GM03348 (cell line): ENCODE measurements at places on chromosomes 2 and 18.

DNA sequence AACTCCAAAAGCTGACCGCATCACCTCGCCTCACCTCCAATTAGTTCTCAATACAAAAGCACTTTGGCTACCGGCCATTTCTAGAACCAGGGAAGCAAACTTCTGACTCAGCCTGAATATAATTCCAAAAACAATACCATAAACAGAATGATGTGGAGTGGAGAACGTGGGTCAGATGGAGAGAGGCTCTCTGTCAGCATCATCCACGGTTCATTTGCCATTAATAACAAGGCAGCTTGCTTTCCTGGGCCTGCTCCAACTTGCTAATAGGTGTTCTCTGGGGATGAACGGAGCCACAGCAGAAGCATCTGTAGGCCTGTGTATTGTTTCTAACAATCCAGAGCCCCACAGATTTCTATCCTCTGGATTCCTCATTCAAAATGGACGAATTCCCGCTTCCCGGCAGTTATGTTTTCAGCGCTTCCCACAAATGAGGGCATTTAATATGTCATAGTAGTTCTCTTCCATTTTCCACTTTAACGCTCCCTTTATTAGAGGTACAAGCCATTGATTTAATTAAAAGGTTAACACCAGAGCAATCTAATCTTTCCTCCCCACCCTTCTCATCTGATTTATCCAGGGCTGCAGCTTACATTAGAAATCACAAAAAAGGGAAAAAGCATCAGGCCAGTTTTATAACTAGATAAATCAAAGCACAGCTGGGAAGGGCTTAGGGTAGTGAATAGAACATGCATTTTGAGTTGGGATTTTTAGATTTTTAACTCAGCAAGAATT is 23.2 kb upstream of the CNTNAP5 start:
- no peak for DNase-seq

- no peak for DNase-seq
Observed at GRCh38 chr2:159508140-159508539, 108.2 kb downstream of the BAZ2B start.

DNA sequence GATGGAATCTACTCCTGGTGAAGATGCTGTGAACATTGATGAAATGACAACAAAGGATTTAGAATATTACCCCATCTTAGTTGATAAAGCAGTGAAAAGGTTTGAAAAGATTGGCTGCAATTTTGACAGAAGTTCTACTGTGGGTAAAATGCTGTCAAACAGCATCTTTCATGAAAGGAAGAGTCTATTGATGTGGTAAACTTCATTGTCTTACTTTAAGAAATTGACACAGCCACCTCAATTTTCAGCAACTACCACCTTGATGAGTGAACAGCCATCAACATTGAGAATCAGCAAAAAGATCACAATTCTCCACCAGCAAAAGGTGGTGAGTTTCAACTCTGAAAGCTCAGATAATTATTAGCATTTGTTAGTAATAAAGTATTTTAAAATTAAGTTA is 310.3 kb upstream of the RBMS1 start:
- DNase-seq, result no peak

DNA sequence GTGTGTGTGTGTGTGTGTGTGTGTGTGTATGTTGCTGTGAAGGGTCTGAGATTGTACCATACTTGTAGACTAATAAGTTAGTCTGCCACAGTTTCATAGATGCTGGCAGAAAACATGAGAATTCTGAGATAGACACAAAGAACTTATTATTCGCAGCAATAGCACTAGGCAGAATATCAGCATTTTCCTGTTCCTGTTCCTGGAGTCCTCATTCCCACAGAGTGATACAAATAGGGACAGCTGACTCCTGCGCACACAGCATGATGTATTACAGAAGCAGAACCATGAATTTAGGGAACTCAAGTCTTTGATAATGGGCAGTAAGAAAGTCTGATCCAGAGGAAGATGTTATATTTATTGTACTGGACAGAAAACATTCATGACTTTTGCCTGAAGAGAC is 1466.3 kb downstream of the DPP10 start:
- no peak for DNase-seq

GRCh38 chr2:60596411-60596810 is 43.0 kb upstream of the BCL11A start:
- no peak for DNase-seq

DNA sequence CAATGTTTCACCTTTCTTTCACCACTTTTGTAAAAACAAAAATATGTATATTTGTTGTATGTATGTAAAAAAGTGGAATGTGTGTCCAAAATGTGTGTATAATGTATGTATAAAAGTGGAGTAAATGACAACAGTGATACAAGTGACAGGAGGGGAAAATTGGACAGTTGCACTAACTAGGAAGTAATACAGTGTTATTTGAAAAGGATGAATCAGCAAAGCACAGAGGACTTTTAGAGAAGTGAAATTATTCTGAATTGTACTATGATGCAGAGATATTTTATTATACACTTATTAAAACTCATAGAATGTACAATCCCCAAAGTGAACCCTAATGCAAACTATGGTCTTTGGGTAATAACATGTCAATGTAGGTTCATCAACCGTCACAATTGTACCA is 331.3 kb upstream of the CNTNAP5 start:
- no peak for DNase-seq

DNA sequence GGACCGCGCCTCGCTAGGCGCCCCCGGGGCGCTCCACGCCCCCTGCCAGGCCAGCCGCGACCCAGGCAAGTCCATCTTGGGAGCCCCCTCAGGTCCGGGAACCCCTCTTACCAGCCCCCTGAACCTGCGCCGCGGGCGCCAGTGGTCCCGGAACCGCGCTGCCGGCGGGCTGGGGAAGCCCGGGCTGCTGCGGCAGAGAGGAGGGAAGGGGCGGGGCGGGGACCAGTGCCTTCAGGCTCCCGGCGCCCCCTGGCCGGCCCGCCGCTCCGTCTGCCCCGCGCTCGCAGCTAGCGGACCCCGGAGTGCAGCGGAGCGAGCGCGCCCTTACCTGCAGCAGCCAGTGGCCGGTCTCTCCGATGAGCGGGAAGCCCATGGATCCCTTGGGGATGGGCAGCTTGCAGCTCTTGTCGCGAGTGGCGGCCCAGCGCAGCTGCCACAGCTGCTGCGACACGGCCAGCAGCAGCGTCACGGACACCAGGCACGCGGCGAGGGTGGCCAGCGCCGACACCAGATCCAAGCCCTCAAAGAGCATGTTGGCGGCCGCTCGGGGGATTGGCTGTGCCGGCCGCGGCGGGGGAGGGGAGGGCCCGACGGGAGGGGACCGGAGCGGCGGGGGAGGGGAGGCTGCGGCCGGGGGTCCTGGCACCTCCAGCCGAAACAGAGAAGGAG is at the start of gene CYP26B1:
TSS of gene CYP26B1 (minus strand) at position 560 of the 669 bp plus-strand sequence. CDS start at position 532, 28 bp downstream.
- DNase-seq, result peak; percentile 22

DNA sequence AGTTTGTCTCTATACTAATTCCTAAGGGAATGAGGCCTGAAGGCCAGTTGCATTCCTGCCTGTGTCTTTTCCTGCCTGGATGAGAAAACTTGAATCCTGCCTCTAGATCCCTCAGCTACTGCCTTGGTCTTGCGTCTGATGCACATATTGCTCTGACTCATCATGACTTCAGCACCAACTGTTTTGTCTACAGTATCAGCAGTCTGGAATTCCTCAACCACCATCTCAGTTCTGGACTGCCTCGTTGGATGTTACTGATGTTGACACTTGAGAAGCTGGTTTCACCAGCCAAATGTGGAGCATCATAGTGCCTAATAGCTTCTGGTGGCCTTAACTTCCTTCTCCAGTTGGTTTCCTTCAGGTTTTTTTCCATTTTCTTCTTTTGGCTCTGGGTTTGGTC is 211.0 kb downstream of the CTNNA2 start:
- DNase-seq, result peak; percentile 56
